ENCODE measurements at places on chromosomes 1 and 21. TPM values are rescaled to one million over a fixed set of nuclear protein-coding genes. Genes with fewer than 3 reads are reported as not detected.

Gene VHLL
- not detected for total RNA-seq

Gene WNT3A
- total RNA-seq: not detected

Gene ALX3
- total RNA-seq: not detected

Gene SPATA1
- total RNA-seq: 0.63 TPM

Gene PLA2G2C
- total RNA-seq: not detected

Gene DPYD
- 56.9 TPM for total RNA-seq

Gene PARK7
- 127 TPM for total RNA-seq

Gene PLD5
- total RNA-seq: not detected

Gene GPR3
- 0.87 TPM for total RNA-seq

Data from natural killer cell (primary cell).